ENCODE measurements at places on chromosomes 1 and 21.

GRCh38 chr1:226751214-226751613, 12.1 kb upstream of the ITPKB start:
- no peak for DNase-seq

- DNase-seq = no peak
Observed at GRCh38 chr1:245771511-245772281, 616.9 kb downstream of the KIF26B start.

- peak; percentile 48 for DNase-seq
Observed at GRCh38 chr21:31374395-31374794, 30.3 kb upstream of the TIAM1 start.

DNA sequence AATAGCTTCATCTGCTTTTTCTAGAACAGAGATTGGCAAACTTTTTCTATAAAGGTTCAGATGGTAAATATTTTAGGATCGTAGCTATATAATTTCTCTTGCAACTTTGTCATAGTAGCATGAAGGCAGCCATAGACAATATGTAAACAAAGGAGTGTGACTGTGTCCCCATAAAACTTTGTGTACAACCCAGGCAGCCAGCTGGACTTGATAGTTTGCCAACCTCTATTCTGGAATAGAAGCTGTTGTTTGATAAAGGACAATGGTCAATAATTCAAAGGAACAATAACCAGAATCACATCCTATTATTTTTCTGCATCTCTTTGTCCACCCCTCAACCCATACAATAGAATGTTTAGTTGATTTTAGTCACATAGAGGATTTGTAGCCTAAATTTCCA, 286.7 kb downstream of the LMX1A start:
- no peak for DNase-seq

Measured in NCI-H2171 (cell line).